ENCODE measurements at places on chromosomes 5 and 9.
A peak's percentile ranks its signal among the peaks of the same experiment; 100 is the strongest.

DNA sequence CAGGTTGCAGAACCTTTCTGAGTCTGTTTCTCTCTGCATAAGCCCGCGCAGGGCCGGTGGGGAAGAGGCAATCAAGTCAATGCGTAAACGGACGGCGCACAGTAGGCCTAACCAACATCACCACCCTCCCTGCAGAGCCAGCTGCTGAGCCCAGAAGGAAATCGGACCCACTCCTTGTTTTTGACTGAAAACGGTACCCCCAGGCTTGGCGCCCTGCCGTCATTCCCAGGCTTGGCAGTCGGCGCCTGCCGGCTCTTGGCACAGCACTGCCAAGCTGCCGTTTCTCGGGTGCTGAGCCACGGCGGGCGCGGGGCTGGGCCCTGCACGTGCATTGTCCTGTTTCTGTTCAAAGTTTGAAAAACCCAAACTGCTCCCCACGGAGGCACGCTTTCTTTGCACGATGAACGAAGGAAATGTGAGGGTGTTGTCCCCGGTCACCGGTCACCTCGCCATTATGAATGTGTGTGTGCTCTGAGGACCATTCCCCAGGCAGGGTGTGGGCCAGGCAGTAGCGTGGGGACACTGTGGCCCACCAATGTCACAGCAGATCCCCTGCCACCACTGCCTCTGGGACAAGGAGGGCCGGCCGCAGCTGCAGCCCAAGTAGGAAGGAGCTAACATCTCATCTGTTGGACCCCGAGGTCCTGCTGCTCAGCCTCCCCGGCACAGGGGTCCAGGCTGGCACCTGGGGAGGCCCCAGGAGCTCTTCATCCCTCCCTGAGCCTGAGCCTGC, 20.1 kb downstream of the FIBCD1 start:
- no peak for DNase-seq

- DNase-seq = no peak
These were observed 529.1 kb upstream of the CLINT1 start for GRCh38 chr5:158388021-158388420.

GRCh38 chr9:87657190-87657589, 68.7 kb upstream of the CTSL start:
- no peak for DNase-seq

DNA sequence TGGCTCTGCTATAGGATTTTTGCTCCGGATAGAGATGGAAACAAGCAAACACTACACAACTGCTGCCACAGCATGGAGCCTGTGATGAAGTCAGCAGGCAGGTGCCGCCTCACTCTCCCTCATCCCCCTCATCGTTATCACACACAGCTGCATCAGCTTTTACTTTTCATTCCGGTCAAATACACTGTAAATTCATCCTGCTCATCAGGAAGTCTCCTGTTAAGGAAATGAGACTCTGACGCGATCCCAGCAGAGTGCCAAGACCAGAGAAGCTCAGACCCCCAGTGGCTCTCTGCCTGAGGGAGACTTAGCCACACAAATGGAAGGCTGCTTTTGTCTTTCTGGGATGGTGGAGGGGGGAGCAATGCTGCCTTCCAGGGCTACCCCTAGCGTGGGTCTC, 270.2 kb downstream of the ELAVL2 start:
- no peak for DNase-seq

DNA sequence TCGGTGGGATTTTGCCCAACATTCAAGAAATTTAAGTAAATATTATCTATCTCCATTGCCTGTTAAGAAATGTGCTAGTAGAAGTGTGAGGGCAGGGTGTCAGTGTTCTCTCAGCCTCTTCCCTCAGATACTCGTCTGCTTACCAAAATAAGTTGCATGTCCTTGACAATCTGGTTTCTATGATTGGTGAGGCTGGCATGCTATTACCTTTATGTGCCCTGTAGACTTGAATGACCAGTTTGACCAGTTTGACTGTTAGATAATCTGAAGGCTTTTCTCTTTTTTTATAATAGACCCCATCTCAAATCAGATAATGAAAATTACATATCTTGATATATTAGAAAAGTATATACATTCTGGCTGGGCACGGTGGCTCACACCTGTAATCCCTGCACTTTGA, 348 bp downstream of the CATSPER3 start:
- no peak for DNase-seq

DNA sequence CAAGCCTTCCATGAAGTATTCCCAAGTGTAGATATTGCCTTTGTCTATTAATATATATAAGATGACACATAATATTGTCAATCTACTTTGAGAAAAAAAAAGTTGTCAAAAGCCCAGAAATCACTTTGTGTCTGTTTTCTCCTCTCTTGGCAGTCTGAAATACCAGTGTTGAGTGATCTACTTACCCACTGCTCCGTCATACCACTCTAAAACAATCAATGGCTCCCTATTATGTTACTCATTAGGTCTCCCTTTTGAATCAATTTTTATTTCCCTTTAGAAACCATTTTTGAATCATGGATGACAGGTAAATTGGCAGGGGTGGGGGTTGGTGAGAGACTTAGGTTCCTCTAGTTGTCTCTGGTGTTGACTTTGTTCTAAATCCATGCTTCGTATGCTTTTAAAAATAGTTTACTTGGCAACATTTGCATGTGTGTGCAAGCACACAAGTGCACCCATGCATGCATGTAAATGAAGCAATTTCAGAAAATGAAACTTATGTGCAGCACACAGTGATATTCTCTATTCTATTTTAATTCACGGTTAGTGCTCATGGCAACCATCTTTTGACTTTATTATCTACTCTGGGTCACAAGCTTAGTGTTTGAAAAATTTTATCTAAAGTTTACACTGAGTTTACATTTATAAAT, 378.9 kb downstream of the RAB3C start:
- no peak for DNase-seq

DNA sequence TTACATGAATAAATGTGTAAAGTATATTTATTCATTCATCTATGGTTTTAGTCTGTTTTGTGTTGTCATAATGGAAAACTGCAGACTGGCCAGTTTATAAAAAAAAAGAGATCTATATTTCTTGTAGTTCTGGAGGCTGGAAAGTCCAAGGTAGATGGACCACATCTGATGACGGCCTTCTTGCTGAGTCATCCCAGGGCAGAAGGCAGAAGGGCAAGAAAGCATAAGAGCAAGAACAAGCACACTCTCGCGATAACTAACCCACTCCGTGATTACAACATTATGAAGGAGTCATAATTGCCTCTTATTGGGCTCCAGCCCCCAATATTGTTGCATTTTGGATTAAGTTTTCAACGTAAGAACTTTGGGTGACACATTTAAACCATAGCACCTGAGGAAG, 180.4 kb upstream of the DAB2 start:
- no peak for DNase-seq

GRCh38 chr5:135452321-135453030, at the start of gene TIFAB:
Gene TIFAB (minus strand): TSS chr5:135452351. CDS start chr5:135449939, 2,412 bp downstream.
- no peak for DNase-seq

GRCh38 chr9:89649039-89649691, 44.4 kb downstream of the GADD45G start:
- DNase-seq = no peak

GRCh38 chr5:120388016-120388781, 75.9 kb upstream of the PRR16 start:
- DNase-seq = no peak

DNA sequence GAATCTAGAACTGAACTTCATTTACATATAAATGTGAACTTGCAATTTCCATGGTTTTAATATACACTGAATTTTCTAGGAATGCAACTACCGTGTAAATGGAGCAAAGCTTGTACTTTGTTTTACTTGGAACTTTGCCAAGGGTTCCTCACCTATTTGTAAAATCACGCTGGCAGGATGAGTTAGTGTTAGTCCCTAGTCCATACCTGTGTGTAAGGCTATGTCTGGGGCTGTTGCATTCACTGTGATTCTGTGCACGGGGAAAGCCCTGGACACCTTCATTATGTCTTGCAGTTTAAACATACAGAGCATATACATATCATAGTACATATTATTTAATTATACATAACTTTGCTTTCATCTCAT, 119.9 kb downstream of the PAX5 start:
- DNase-seq = peak; percentile 8

- DNase-seq = no peak
These were observed 84.9 kb upstream of the MEF2C start for GRCh38 chr5:88967633-88968585.

GRCh38 chr5:154783774-154784460, 28.7 kb downstream of the LARP1 start:
- DNase-seq = no peak

DNA sequence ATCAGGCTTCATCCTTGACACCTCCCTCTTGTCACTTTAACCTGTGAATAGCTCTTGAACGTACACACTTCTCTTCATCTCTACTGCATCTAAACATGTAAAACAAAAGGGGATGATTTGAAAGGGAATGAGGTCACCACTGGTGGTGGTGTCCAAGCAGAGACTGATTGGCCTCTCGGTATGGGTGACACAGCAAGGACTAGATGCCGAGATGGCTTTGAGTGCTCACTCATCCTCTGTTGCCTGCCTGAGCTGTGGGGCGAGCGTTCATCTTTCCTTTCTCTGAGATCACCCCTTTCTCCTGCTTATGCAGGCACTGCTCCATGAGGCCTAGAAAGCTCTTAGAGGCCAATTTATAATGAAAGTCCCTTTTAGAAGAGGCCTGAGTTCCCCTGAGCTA, 51.9 kb downstream of the SEC61B start:
- DNase-seq = no peak

DNA sequence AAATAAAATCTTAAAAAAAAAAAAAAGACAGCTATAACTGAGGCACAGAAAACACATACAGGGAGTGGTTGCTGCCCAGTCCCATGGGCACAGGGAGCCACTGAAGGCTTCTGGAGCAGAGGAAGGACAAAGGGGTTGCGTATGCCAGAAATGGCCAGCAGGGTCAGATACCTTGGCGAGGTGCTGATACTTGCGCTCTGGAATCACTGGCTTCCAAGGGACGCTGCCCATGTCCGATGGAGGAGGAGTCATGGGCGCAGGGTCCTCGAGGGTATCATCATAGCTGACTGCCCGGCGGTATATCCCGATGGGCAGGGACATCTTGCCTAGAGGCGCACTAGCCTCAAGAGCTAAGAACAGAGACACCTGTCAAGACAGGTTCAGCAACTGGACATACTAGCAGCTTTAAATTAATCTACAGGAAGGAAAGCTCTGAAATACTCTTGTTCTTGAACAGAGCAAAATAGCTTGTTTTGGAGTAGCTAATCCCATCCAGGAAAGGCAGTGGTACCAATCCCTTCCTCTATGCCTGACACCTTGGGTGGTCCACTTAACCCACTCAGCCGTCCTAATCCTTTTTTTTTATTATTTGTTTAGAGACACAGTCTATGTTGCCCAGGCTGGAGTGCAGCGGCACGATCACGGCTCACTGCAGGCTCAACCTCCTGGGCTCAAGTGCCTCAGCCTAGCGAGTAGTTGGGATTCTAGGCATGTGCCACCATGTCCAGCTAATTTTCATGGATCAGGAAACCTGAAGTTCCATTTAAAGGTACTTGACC, 6.0 kb downstream of the KIAA1191 start:
- no peak for DNase-seq

DNA sequence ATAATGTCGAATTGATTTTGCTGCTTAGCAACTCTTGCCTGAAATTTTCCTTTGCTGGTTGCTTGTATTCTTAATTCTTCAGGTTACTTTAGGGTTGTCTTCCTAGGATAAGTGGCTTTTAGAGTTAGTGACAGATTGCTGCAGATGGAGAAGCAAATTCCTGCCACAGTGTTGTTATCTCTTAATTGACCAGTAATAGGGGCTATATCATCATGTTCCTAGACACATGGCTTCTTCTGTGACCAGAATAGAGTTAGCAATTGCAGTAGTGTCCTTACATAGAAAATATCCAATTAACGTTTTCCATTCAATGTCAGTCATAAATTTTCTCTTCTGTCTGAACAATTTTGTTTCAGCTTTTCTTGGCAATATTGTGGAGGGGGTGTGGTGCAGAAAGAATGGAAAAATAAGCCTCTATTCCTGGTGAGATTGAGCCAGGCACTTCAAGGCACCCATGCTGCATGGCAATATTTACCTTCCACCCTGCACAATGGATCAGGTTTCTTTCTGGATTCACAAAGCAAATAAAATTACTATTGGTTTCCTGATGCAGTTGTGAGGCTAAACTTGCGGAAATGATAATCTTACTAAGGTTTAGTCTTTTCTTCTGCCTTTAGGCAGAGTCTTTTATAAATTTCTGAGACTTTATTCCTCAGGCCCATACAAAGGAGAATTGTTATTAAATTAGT, 1481.5 kb downstream of the EFNA5 start:
- peak; percentile 68 for DNase-seq

DNA sequence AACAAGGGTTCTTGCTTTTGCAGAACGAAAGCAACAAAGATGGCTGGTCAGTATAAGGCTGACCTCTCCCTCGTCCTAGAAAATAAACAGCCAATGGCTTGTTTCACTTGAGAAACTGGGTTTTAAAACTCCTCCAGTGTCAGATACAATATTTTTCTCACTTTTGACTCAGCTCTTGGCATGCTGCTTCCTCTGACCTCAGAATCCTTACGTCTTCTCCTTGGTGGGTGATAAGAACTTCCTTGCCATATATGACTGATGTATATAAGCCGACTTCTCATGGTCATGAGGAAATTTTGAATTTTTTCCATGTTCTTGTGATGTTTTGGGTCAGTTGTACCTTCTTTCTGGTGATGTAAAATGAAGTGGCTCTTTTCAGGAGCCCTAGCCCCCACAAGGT, 3.8 kb downstream of the ZNF618 start:
- DNase-seq = no peak

DNA sequence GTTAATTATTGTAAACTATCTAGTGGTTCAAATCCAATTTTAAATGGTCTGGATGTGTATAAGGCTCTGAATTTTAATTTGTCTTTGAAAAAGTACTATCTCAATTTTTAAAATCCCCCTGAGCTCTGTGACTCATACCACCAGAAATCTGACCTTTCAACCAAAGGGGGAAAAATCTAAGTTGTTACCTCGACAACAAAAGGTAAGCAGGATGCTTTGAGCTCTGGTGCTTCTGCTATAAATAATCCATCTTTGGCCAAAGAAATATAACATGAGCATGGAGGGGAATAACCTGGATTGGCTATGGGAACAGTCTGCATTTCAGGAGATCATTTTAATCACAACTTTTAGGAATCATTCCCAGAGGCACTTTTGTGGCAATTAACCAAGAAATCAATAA, 76.3 kb upstream of the PCSK1 start:
- no peak for DNase-seq

DNA sequence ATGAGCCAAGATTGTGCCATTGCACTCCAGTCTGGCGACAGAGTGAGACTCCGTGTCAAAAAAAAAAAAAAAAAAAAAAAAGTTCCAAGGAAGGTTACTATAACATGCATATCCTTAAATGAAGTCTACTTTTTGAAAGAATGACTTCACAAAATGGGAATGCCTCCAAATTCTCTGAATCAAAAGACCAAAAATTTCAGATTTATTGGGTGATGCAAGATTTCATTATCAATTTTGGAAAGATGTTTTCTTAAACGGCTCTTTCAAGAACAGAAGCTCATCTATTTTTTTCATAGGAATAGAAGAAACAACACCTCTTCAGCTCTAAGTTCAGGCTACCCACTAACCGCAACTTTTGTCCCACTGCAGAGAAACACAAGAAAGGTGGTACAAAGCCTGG, 69.9 kb downstream of the AUH start:
- DNase-seq = no peak

Data from DMS153 (cell line).